ENCODE measurements at places on chromosomes 13 and 19.

DNA sequence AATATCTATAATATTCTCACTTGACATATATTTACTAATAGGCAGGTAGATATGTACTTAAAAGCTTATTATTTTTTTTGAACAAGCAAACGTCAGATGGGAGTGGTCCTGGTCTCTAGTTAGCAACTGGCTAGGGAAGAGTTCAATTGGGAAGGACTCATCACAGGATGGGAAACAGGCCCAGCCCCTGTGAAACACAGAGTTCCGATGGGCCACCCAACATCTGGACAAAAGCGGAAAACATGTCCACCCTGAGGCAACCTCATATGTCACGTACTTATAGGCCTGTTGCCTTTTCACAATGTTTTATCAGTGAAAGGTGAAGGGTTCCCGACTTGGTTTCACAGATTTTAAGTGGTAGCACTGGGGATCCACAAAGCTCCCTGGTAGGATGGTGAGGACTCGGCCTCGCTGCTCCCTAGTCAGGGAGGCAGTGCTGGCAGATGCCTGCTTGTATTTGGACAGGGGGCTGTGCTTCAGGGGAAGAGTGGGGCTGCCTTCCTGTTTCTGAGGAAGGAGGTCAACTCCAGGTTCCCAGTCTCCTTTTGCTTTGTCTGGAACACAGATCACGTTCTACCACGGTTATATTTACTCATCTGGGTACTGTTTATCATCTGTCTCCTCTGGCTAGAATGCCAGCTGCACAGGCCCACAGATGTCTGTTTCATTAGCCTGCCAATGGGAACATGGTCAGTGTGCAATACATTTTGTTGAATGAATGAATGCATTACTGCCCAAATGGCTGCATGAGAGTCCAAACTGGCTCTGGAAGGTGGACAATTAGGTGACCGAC lies 49.4 kb upstream of the SLC15A1 start:
- no peak for DNase-seq

DNA sequence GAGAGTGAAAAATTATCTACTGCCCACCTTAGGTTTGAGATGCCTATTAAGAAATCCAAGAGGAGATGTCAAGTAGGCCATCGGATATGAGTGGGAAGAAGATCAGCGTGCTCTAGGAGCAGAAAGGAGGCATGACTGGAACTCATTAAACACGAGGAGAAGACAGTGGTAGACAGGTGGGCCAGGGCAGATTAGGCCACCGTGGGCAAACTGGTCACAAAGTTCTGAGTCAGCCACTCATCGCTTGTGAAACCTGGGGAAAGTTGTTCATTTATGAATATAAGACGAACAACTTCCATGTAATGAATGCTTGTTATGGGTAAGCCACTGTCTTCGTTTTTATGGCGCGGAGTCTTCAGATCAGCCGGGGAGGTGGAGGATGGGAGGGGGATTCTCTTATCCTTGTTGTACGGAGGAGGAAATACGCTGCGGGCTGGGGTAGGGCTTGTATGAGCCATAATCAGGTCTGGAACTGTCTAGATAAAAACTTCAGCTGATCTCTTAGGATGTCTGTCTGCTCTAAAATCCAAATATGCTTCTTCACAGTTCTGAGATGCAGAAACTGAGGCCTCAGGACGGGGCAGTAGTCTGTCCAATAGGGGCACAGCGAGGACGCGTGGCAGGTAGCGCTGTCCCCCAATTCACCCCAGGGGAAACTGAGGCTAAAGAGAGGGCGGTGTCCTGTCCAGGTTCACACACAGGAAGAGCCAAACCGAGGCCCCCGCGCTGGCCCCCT lies 1.1 kb upstream of the ZNF444 start:
- no peak for DNase-seq

- DNase-seq, result no peak
These were observed 6.8 kb downstream of the BICRA start for GRCh38 chr19:47615714-47616113.

DNA sequence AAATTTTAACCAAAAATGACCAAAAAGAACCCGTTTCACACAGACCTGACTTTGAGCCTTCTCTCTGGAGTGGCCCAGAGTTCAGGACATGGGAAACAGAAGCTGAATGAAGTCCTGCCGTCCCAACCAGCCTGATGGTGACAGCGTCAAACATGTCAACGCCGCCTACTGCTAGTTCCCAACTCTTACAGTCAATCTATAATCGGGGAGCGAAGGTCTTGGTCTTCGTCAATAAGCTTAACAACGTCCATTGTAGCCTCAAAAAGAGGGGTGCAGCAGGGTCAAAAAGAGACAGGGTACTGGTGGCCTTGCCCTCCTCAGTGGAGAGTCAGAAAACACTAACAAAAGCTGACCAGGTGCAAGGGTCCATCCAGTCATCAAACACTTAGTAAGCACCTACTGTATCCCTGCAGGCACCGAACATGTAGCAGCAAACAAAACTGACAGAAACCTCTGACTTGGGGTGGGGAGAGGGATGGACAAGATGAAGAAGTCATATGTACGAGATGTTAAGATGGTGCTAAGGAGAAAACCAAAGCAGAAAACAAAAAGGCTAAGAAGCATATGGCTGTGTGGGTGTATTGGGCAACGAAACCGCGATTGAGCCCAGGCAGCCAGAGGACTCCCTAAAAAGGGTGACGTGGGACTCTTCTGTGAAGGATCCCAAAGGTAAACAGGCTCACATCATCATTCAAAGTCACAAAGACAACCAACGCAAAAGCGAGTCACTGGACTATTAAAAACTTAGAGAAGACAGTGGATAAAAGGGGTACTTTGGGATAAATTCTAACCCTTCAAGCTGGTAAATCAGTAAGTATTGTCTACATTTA lies 12.0 kb downstream of the MLLT1 start:
- DNase-seq, result no peak

- DNase-seq, result no peak
These were observed 21.0 kb downstream of the SERPINE3 start for GRCh38 chr13:51360489-51360888.

DNA sequence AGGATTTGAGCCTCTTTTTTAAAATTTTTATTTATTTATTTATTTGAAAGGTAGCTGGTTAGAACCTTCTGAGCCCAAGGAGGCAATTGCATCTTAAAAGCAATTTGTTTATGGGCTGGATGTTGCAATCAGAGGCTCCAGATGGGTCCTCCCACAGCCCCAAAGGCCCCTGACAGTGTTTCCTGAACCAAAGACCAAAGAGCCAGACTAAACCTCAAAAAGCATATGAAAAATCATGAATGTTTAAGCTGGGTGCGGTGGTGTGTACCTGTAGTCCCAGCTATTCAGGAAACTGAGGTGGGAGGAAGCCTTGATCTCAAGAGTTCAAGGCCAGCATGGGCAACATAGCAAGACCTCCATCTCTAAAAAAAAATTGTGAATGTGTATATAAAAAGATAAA lies 67.8 kb upstream of the RGCC start:
- peak; percentile 7 for DNase-seq

- no peak for DNase-seq
These were observed 28.3 kb downstream of the RCBTB2 start for GRCh38 chr13:48504606-48505005.

- no peak for DNase-seq
These were observed 8.4 kb upstream of the UFM1 start for GRCh38 chr13:38341149-38341692.

DNA sequence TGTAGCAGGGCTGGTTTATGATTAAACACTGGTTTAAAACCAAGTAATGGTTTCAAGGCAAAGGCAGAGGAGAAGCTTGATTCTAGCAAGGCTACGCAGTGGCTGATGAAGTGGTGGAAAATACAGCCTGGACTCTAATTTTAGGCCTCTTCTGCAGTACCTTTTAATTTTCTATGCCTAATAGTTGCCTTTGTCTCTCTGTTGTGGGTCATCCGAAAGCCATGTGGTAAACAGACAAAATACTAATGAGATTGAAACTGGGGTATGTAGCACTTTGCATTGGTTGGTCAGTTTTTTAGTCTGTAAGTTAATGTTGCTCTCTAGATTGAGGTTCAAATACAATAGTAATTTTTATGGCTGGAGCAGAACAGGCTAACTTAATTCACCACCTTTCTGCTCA lies 3.3 kb downstream of the LMO7 start:
- DNase-seq, result no peak

DNA sequence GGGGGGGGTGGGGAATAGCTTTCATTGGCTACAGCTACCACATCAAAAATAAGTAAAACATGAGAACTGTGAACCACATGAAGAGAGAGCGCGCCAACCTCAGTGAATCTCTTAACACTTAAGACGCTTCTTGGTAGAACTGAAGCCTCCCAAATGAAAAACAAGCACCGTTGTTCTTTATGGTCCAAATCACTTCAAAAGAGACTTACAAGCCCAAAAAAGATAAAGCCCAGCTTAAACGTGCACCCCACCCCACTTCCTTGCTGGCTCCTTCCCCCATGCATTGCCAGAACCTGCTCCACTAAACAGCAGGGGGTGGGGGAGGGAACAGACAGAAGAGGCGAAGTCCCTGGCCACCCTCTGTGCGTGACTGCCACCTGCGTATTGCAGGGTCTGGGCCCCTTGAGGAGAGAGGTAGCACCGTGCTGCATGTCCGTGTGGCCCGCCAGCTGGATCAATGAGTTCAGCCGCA lies 479.1 kb downstream of the FOXO1 start:
- DNase-seq, result no peak
